GM10248 (cell line): ENCODE measurements at places on chromosomes 1 and 21.

- DNase-seq = no peak
Observed at GRCh38 chr1:83615370-83615769, 383.6 kb downstream of the TTLL7 start.

GRCh38 chr1:30305519-30305918 lies 417.9 kb downstream of the MATN1 start:
- DNase-seq = no peak

DNA sequence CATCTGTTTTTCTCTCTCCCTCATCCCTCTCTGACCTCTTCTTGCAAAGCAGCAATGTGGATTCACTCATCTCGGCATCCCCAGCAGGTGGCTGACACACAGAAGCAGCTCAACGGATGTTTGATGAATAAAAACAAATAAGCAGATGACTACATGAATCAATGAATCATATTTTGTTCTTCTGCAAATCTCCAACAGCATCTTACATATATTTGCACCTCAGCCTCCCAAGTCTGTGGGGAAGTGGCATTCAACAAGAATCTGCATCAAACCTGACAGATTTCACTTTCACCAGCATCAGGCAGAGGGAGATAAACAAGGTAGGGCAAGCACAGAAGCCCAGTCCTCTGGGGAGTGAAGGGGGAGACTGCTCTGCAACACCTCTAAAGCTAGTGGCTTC lies 34.0 kb downstream of the CAPN8 start:
- no peak for DNase-seq

- DNase-seq = peak; percentile 26
Observed at GRCh38 chr1:157269656-157270375, 131.6 kb upstream of the ETV3 start.

GRCh38 chr1:42935971-42936308 lies 22.7 kb downstream of the SLC2A1 start:
- DNase-seq = no peak

DNA sequence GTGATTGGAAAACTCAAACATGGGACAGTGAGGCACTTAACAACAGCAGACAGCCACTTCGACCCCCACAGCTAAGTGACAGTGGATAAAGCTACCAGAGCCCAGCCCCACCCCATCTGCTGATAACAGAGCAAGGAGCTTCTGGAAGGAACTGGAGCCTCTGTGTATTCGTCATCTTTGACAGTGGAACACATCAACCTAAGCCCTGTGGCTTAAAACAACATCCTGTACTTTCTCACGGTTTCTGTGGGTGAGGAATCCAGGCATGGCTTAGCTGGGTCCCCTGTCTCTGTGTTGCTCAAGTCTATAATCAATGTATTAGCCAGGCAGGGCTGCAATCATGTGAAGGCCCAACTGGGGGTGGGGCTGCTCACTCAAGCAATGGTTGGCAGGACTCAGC lies 18.4 kb upstream of the SIPA1L2 start:
- DNase-seq = no peak
